Activated T-helper 17 cell treated with anti-CD3 and anti-CD28 coated beads, Interleukin-2, amount 50 U/mL, for 72 hours (primary cell): ENCODE measurements at places on chromosomes 4 and X. TPM values are rescaled to one million over a fixed set of nuclear protein-coding genes. Genes with fewer than 3 reads are reported as not detected.
A peak's percentile ranks its signal among the peaks of the same experiment; 100 is the strongest.

DNA sequence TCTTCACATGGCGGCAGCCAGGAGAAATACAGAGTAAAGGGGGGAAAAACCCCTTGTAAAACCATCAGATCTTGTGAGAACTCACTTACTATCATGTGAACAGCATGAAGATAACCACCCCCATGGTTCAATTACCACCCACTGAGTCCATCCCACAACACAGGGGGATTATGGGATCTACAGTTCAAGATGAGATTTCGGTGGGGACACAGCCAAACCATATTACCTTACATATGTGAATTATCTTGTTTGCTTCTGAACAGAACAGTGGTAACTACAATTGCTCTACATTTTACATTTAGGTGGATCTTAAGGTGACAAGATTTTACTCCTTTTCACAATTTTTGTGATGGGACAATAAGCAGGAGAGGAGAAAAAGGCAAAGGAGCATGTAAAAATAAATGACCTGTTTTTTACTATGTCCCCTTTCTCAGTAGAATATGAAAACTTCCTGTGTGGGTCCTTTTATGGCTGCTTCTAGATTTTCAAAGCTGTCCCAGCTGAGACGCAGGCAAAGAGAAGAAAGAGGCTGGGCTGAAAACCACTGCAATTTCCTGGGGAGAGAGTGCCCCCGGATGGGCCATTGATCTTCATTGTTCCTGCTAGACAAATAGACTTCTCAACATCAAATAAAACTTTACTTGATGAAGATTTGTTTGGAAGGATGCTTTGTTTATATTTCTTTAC lies 45.9 kb upstream of the PGM2 start:
- peak; percentile 50 for ATAC-seq

DNA sequence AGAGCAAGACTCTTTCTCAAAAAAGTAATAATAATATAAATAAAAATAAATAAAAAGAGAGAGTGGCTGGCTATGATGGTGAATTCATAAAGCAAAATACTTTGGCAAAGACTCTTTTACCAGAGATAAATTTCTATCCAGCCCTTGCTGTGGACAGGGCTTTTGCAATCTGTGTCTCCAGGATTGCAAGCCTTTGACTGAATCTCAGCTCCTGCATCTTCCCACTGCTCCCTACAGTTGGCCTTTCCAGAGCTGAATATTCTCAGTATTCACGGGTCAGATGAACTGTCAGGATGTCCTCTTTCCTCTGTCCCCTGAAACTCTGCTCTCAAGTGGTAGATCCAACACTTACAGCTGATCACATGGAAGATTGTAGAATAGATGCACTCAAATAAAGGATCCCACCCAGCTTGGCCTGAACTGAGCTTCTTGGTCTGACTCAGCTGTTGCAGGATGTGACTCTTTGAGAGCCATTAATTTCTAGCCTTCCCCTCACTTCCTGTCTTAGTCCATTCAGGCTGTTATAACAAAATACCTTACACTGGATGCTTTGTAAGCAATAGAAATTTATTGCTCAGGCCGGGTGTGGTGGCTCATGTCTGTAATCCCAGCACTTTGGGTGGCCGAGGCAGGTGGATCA lies 123.4 kb upstream of the GUCY1A1 start:
- ATAC-seq, result no peak

GRCh38 chrX:68419975-68420374 lies 13.3 kb downstream of the OPHN1 start:
- ATAC-seq, result no peak

DNA sequence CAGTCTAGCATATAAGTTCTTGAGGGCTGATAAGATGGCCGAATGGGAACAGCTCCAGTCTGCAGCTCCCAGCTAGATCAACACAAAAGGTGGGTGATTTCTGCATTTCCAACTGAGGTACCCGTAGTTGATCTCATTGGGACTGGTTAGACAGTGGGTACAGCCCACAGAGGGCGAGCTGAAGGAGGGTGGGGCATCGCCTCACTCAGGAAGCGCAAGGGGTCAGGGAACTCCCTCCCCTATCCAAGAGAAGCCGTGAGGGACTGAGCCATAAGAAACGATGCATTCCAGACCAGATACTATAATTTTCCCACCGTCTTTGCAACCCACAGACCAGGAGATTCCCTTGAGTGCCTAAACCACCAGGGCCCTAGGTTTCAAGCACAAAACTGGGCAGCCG lies 109.0 kb downstream of the RPS6KA6 start:
- ATAC-seq, result no peak

- no peak for ATAC-seq
Measured at GRCh38 chr4:37991623-37992410, 31.6 kb downstream of the PTTG2 start.

GRCh38 chr4:41029098-41029497 lies 185.2 kb downstream of the APBB2 start:
- no peak for ATAC-seq

GRCh38 chrX:153989973-153990655 lies 17.6 kb downstream of the TMEM187 start:
- peak; percentile 68 for ATAC-seq

- no peak for ATAC-seq
Measured at GRCh38 chr4:88296413-88297211, 12.3 kb upstream of the PPM1K start.

AADAT gene
- total RNA-seq, result not detected

PLXNB3 gene
- total RNA-seq, result 0.45 TPM

DNA sequence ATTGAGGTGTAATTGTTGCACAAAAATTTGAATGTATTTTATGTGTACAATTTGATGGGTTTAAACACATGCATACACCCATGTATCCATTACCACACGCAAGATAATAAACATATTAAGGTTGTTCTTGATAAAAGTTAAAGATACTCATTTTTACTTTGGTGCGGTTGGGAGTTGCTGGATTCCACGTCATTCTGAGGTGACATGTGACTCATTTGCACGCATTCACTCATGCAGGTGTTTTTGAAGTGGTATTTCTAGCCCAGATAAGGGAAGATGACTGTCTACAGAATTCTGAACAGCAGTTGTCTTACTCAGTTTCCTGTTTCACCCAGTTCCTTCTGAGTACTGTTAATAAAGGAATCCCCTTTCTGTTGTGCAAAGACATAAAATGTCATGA lies 142.0 kb downstream of the RTL3 start:
- ATAC-seq, result peak; percentile 83

IL13RA2 gene
- total RNA-seq, result not detected

ARR3 gene
- total RNA-seq, result not detected

DNA sequence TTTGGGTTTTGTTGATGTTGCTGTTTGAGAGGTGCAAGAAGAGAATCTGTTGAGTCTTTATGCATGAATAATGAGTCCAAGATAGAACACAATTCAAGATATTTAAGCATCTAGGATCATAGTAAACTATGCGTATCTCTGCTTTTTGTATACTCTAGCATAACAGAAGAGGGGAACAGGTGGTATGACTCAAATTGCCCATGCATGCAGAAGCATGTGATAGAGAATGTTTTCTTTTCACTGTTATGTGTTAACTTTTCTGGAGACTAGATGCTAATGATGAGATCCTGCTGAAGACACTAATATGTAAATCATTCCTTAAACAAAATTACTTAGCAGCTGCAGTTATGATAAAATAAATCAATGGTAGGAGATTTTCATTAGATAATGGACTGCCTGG lies 165.3 kb upstream of the FTHL17 start:
- no peak for ATAC-seq

GRCh38 chr4:101187841-101188240 lies 159.5 kb downstream of the PPP3CA start:
- no peak for ATAC-seq
